Mammary epithelial cell (primary cell): ENCODE measurements at places on chromosomes 6 and 20. TPM values are rescaled to one million over a fixed set of nuclear protein-coding genes. Genes with fewer than 3 reads are reported as not detected.

DNA sequence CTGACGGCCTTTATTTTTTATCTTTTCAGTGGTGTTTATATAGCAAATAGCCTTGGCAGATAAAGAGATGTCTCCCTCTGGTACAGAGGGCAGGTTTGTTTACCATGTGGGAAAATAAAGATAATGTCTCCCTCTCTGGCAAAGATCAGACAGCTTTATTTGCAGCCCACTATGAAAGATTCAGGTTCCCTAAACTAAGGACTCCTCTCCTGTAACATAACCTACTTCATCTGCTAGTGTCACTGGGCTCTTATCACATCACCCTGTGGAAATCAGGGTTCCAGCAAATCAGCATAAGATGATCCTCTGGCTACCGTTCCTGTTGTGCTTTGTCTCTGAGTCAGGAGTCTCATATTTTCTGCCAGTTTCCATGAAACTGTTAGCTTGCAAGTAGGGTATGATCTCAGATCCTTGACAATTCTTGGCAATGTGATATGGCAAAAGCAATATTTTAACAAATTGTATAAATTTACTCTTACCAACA, 3.1 kb downstream of the FBXL4 start:
- DNase-seq: peak; percentile 13

DNA sequence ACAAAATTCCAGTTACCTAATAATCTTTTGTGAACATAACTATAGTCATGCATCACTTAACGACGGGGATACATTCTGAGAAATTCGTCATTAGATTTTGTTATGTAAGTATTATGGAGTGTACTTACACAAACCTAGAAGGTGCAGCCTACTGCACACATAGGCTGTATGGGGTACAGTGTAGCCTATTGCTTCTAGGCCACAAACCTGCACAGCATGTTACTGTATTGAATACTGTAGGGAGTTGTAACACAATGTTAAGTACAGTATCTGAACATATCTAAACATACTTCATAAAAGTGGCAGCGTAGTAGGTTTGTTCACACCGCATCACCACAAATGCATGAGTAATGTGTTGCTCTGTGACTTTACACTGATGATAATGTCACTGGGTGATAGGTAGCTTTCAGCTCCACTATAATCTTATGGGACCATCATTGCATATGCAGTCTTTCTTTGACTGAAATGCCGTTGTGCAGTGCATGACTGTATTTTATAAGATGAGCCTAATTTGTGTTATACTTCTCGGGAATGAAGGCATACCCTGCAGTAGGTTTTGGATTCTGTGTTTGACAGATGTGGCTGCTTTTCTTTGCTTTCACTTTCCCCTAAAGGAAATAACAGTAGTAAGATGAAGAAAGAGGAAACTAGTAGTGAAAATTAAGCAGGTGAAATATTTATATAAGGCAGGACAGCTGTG, 365.6 kb downstream of the FARS2 start:
- DNase-seq: no peak

- no peak for DNase-seq
Measured at GRCh38 chr6:87333033-87333432, 4.0 kb upstream of the GJB7 start.

DNA sequence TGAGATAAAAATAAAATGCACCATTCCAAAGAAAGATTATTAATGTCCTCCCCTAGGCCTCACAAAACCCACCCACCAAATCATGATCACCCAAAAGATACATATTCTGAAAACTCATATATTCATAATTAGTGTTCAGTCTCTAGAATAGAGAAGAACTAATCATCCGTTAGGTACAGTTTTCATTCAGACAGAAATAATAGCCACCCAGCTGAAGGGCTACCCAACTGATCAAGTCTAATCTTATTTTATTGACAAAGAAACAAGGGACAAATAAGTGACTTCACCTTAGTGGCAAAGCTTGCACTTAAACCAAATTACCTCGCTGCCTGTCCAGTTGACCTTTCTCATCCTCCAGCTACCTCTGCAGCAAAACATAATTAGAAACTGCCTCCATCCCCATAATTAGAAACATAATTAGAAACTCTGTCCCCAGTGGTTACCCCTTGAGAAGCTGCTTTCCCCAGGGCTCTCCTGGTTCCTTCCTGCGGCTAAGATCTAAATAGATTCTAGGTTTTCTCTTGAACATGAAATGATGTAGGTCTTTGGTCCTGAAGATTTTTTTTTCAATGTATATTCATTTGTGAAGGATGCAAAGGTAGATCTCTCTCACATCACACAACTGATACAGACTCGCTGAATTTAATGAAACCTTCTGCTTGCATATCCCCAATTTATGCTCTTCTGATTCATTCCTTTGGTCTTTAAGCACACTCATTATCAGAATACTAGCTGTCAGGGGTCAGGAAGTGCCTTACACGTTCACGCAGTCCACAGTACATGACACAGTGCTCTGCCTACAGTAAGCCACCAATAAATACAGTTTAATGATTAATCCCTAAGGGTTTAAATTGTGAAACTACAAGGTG, 46.3 kb downstream of the HBS1L start:
- DNase-seq: no peak

- DNase-seq: no peak
Measured at GRCh38 chr6:41600499-41601247, 37.6 kb upstream of the MDFI start.

DNA sequence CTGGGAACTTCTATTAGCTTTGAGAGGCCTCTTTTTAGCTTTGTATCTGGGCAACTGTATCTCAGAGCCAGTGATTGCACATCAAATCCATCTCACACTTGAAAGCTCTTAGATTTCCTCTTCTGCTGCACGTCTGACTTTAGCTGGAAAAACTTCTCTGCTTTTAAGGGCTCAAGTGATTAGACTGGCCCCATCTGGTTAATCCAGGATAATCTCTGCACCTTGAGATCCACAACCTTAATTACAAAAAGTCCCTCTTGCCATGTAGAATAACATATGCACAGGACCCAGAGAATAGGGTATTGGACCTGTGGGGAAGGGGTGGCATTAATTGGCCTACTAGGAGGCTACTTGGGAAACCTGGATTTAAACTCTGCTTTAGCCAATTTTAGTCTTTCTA, 24.2 kb downstream of the KLHL31 start:
- no peak for DNase-seq

DNA sequence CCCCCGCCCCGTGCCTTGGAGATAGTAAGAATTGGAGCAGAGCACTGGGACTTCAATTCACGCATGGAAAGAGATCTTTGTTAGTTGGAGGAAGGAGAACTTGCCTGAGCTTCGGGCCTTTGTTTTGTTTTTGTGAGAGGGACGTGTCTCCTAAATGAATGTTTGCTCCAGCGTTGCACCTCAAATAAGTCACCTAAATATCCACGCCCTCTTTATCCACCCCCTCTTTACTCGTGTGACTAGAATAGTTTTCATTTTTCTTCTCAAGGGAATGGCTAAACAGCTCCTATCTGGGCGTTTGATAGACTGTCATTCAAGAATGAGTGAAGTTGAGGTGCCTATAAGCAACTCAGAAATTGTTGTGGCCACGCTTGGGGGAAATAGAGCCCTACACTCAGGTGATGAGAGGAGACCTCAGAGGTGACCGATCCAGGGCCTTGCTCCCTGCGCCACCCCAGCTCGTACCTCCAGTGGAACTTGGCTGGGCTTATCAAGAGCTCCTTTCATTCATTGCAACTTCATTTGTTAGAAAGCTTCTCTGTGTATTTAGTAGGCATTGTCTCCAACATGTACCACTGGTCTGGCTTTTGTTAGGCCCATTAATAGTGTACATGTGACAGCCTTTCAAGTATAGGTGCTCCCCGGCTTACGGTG, 861 bp downstream of the PCMTD2 start:
- no peak for DNase-seq

DNA sequence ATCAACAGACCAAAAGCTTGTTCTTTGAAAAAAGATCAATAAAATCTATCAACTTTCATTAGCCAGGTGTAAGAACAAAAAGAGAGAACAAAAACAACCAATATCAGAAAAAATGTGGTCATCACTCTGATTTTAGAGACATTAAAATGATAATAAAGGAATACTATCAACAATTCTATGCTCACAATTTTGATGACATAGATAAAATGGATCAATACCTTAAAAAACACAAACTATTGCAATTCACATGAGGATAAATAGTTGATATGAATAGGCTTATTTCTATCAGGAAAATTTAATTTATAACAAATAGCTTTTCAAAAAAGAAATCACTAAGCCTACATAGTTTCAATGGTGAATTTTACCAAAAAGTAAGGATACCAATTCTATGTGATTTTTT, 809.4 kb upstream of the EYS start:
- no peak for DNase-seq

- DNase-seq: no peak
Measured at GRCh38 chr20:19769507-19769906, 11.4 kb downstream of the RIN2 start.

DNA sequence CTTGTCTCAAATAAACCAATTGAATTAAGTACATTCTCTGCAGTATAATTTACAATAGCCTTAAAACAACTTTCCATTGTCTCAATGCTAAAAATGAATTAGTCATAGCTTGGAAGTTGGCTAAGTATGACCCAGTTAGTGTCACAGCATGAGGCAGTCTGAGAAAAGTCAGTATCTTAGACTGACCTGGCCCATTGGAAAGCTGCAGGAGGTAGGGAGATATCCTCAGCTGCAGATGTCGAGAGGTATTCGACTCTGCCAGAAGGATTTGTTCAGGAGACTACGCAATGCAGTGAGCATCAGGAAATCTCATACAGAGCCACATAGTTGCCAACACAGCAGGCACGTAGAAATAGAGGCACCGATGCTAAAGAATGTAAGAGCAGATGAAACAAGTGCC, 350.9 kb upstream of the NRSN1 start:
- no peak for DNase-seq

- no peak for DNase-seq
Measured at GRCh38 chr20:10637563-10637962, 36.2 kb downstream of the JAG1 start.

GRCh38 chr20:32966881-32967781, 37.1 kb downstream of the SUN5 start:
- no peak for DNase-seq

DNA sequence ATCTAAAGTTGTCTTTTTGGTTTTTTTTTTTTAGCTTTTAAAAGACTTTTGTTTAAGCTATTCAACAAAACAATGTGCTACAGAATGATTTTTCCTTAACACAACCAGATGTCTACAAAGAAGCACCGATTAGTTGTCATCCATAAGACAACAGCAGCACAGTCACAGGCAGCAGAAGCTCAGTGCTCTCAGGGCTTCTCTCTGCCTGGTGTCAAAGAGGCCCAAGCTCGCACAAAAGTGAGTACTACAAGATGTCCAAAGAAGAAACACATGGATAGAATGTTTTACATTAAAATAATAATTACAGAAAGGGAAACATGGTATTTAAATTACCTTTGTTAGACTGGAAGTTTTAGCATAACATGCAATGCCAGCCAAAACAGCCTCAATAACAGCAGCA, 81.6 kb downstream of the DNAAF9 start:
- DNase-seq: no peak

DNA sequence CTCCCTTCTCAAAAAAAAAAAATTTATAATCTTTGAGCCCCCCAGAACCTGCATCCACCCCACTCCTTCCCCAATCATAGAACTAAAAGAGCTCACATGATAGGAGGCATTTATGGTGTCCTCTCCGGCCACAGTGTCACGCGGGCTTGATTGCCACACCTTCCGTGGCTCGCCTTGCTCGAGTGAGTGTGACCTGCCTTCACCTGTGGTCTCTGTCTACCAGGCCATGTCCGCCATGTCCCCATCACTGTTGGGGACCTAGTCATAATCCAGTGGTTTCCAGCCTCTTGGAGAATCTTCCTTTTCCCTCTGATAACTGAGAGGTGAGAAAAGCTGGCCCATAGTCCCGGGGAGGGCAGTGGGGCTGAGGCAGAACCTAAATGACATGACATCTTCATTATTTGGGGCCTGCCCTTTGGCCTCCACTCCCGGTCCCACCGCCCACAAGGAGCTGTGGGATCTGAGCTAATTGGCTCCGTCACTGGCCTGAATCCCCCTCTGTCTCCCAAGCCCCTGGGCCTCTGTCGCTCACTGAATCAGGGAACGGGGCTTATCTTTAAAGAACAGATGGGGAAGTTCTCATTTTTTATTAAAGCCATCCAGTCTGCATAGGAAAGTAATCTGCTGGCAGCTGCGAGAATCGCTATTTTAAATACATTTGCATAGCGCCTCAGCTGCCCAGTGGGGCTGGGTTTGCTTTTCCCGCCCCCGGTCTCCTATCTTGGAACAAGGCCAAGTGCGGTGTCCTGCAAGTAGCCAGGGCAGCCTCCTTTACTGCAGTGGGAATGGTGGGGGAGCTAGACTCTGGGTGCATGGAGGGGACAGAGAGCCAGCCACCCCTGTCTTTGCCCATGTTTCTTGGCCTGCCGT, 197.6 kb upstream of the PMEPA1 start:
- DNase-seq: no peak

- no peak for DNase-seq
Measured at GRCh38 chr6:154502553-154502952, 7.9 kb downstream of the CNKSR3 start.

DNA sequence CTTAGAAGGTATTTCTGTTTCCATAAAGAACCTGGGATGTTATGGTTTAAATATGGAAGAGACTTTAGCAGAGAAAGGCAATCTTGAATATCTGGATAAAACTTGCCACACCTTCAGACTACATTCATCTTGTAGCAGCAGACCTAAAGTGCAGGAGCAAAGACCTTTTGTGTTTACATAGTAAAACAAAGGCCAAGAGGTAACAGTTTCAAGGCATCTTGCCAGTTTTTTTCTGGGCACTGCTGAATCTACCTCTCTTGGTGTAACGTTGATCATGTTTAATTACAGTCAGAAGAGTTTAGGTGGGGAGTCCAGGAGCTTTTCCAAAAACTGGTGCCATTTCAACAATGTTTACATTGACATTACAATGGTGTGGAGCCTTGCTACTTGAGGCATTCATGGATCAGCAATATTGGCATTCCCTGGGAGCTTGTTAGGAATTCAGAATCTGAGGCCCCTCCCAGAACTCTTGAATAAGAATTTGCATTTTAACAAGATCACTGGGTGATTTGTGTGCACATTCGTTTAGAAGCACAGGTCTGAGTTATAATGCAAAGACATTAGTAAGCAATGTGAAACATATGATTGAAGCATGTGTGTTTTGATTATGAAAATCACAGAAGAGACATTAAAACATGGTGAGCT, 94.5 kb downstream of the F13A1 start:
- no peak for DNase-seq

DNA sequence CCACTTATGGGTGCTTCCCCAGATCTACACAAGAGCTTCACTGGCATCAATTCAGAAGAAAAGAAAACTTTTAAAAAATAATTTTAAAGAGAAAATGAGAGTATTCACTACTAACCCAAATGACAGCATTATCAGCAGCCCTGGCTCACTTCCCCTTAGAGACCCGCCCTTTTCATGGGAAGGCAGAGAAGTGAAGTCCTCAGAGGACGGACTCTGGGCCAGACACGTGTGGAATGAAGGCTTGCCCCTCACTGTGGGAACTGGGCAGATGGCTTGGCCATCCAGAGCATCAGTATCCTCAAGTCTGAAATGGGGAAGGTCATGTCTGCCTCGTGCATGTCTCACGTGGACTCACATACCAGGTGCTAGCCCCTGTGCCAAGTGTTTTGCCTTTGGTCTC, 63.5 kb downstream of the JAG1 start:
- no peak for DNase-seq

GRCh38 chr6:118768441-118768840, 117.0 kb upstream of the CEP85L start:
- DNase-seq: no peak

The GGTLC1 gene
- not detected in 2 replicates for total RNA-seq

The TCF21 gene
- total RNA-seq: not detected

The HRH3 gene
- not detected in 2 replicates for total RNA-seq

The WFDC2 gene
- total RNA-seq: 1.5 and 2.3 TPM in 2 replicates
